ENCODE measurements at places on chromosomes 16 and 17.

GRCh38 chr17:33166472-33166871, 126.6 kb downstream of the ASIC2 start:
- no peak for DNase-seq

GRCh38 chr17:57121308-57122042, 36.4 kb downstream of the AKAP1 start:
- DNase-seq = no peak

- no peak for DNase-seq
Observed at GRCh38 chr17:29760279-29761039, 137.7 kb upstream of the CORO6 start.

GRCh38 chr17:76805319-76805718, 62.9 kb upstream of the MGAT5B start:
- DNase-seq = no peak
